ENCODE measurements at places on chromosomes 7 and 10. TPM values are rescaled to one million over a fixed set of nuclear protein-coding genes. Genes with fewer than 3 reads are reported as not detected.

GRCh38 chr10:18378766-18379165 lies 238.5 kb downstream of the CACNB2 start:
- no peak for DNase-seq

DNA sequence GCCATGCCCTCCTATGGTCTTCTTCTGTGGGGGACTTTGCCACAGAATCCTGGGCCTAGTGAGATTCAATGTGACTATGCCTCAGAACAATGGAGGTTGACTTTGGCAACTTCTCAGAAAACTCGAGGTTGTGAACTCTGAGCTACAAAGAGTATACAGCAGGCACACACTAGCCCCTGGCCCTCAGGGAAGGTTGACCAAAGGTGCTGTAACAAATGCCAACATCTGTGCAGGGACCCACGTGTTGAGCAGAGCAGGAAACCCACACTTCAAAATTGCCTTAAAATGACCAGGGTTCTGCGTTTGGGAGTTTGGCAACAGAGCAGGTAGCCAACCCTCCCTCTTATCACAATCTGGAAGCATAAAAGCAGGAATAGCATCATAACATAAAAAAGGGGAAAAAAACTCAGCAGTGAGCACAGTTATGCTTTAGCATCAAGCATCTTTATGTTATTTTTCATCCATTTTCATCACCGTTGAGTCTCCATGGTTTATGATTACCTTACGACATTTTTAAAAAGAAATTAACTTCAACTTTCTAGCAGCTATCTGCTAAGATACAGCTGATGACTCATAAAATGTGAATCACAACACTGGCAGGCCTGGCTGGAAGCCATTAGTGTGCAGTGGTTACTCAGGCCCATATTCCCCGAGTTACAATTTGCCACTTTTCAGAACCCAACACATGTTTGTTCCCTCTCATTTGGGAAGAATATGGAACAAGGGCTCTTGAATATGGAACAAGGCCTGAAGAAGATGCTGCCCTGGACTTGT lies 11.1 kb downstream of the PRLHR start:
- no peak for DNase-seq

DNA sequence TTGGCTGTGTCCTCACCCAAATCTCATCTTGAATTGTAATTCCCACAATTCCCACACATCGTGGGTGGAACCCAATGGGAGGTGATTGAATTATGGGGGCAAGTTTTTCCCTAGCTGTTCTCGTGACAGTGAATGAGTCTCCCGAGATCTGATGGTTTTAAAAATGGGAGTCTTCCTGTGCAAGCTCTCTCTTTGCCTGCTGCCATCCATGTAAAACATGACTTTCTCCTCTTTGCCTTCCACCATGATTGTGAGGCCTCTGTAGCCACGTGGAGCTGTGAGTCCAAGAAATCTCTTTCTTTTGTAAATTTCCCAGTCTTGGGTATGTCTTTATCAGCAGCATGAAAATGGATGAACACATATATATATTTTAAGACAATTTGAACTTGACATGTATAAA lies 285.4 kb downstream of the BAMBI start:
- DNase-seq: no peak

DNA sequence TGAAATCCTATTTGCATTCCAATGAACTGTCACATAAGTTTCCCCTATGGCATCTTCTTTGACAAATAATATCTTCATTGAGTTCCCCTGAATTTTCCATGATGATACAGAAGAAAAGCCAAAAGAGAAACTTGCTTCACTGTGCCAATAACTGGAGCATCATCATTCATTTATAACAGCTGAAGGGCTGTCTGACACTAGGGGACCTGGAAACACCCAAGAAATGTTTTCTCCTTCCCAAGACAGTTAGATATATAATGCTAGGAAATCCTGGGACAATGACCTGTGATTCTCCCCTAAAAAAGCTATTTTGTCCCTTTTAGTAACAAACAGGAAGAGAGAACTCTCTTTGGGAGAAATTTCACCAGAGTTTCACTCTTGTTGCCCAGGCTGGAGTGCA lies 133.6 kb downstream of the SEMA3C start:
- DNase-seq: no peak

GRCh38 chr10:46222364-46222935 lies 64.3 kb upstream of the ANTXRL start:
- no peak for DNase-seq

Gene ITPRID1
- total RNA-seq: not detected

DNA sequence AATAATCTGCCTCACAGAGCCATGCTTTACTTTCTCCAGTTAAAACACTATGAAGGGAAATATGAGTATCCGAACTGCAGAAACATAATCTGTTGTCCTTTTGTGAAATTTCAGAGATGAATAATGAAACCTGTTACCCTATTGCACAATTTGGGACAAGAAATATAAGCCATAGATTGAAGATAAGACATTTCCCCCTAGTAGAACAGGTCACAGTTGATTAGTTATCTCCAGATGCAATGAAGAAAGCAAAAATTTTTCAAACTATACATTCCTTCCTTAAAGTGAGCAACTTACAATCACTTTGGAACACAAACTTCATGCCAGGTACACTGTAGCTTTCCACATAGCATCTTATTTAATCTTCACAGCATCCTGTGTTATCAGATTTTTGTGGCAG lies 2.3 kb upstream of the CHN2 start:
- no peak for DNase-seq

Gene RARRES2
- total RNA-seq: 133 TPM

Gene SLC13A1
- total RNA-seq: not detected

Gene OR6V1
- not detected for total RNA-seq

Gene CACUL1
- total RNA-seq: 38.2 TPM

- no peak for DNase-seq
Observed at GRCh38 chr10:34249634-34250033, 565.5 kb downstream of the PARD3 start.

GRCh38 chr7:115840702-115841101 lies 189.9 kb downstream of the TFEC start:
- DNase-seq: no peak

Gene SUGCT
- 4.2 TPM for total RNA-seq

Gene ELN
- 673 TPM for total RNA-seq

GRCh38 chr10:34606890-34607289 lies 208.2 kb downstream of the PARD3 start:
- no peak for DNase-seq

- DNase-seq: no peak
Observed at GRCh38 chr7:74010407-74010806, 17.6 kb upstream of the ELN start.

GRCh38 chr10:102669206-102670064 lies 25.2 kb downstream of the TRIM8 start:
- peak; percentile 73 for DNase-seq

- DNase-seq: no peak
Observed at GRCh38 chr10:44567471-44567870, 182.6 kb upstream of the CXCL12 start.

DNA sequence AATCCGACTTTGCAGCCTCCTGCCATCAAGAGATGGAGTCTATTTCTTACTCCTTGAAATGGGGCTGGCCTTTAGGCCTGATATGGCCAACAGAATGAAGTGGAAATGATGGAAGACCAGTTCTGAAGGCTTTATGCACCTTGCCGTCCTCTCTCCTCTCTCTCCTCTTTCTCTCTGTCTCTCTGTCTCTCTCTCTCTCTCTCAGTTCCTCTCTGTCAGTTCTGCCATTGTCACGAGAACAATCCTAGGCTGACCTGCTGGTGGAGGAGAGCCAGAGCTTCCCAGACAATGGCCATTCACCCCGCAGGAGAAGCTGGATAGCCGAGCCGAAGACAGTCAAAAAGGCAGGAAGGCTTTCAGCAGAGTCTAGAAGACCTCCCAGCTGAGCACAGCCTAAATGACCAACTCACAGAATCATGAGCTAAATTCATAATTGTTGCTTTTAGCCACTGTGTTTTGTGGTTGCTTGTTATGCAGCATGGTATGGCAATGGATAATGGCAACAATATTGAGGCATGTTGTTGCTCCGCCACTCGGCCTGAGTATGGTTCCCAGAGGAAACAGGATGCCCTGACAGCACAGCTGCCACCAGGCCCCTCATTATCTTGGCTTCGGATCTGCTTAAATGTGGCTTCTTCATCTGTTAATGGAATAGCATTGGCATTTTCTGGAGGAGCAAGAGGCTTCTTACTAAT lies 35.5 kb downstream of the FRMPD2 start:
- DNase-seq: no peak

DNA sequence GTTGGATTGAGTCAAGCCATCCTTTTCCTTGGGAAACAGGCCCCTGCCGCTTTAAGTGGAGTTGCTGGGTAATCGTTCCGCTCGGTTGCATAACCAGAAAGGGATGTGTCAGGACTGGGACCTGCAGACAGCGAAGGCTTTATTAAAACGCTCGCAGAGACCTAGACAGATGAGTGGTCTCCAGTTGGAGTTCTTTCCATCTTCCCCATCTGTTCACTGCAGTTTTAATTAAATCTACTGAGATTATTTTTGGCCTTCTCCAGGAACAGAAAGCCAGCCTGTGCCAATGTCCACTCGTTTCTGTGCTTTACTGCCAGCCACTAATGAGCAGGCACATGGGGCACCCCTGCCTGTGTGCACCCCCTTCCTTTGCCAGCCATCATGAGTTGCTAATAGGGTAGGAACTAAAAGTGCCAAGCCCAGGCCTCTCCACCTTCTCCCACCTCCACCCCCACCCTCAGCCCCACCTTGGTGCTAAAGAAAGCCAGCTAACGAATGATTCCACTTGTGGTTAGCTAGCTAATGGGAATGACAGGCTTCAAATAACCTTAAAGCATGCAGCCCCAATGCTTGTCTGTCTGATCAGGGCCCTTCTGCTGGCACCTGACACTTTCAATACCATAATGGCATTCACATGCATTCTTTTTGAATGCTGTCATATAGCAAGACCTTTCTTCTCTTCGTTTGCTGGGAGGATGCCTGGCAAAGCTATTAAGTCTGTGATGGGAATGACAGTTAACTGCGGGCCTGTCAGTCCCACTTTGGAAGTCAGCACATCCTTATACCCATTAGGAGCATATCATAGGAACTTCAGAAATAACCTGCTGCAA lies 556.8 kb upstream of the GALNT17 start:
- no peak for DNase-seq

DNA sequence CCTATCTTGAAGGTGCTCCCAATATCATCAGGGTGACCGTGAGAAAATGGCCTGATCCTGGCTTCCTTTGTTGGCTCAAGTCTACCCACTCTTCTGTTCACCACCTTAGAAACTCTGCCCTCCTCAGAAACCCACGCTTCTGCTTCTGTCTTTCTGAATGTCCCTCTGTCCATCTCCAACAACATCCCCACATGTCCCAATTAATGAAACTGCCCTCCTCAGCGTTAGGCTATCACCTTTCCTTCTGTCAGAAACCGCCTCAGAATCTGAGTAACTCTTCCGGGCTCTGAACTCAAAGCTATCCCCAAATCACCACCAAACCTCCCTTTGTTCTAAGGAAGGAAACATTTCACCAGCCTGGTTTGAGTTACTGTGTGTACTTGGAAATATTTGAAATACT lies 315.8 kb upstream of the ZNF32 start:
- no peak for DNase-seq

GRCh38 chr10:57759777-57760176 lies 507.9 kb downstream of the IPMK start:
- DNase-seq: no peak

GRCh38 chr10:33876584-33877400 lies 542.3 kb upstream of the NRP1 start:
- no peak for DNase-seq
